HuH-7 (cell line): ENCODE measurements at places on chromosomes 4 and X.
A peak's percentile ranks its signal among the peaks of the same experiment; 100 is the strongest.

GRCh38 chrX:112865464-112866025, 24.9 kb upstream of the AMOT start:
- DNase-seq = peak; percentile 13

- no peak for DNase-seq
Measured at GRCh38 chr4:3721627-3722026, 44.6 kb upstream of the ADRA2C start.

GRCh38 chr4:16706251-16706650, 192.2 kb downstream of the LDB2 start:
- no peak for DNase-seq

- DNase-seq = no peak
Measured at GRCh38 chr4:70994069-70994366, 569 bp downstream of the DCK start.

DNA sequence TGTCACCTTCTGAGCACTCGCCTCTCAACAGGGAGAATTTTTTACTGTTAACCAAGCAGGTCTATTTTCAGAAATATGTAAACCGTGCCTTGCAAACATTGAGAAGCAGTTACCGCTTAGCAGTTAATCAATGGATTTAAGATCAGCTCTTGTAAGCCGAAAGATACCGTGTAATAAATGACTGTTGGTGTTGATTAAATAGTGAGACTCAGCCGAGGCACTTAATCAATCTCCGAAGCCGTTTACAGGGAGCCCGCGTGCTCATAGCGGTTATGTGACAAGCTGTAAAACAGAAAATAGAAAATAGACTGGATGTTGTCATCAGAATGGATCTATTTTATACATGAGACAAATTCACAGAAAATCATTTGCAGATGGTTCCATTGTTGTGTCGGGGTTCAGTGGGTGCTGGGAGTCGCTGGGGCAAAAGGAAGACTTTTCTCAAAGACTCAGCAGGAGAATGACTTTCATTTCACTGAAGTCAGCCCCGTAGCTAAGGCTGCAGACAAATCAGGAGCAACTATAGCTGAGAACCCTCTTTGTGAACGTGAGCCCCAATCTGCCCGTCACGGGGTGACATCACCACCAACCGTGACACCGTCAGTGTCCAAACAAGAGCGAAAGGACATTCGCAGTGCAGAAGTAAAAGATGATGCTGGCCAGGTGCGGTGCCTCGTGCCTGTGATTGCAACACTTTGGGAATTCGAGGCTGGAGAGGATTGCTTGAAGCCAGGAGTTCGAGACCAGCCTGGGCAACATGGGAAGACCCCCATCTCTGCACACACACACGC, 275.3 kb downstream of the CRLF2 start:
- DNase-seq = no peak

DNA sequence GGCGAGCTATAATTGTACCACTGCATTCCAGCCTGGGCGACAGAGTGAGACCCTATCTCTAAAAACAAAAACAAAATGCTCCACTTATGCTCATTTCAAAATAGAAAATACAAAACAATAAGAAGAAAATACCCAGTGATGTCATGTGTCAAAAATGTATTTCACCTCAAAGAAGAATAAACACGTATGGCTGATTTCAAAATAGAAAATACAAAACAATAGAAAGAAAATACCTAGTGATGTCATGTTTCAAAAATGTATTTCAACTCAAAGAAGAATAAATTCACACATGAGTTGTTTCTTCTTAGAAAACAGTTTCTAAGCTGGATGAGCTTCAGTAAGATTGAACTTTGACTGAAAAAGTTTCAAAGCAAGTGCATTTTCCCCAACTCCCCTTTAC, 20.3 kb upstream of the PDCL2 start:
- no peak for DNase-seq

DNA sequence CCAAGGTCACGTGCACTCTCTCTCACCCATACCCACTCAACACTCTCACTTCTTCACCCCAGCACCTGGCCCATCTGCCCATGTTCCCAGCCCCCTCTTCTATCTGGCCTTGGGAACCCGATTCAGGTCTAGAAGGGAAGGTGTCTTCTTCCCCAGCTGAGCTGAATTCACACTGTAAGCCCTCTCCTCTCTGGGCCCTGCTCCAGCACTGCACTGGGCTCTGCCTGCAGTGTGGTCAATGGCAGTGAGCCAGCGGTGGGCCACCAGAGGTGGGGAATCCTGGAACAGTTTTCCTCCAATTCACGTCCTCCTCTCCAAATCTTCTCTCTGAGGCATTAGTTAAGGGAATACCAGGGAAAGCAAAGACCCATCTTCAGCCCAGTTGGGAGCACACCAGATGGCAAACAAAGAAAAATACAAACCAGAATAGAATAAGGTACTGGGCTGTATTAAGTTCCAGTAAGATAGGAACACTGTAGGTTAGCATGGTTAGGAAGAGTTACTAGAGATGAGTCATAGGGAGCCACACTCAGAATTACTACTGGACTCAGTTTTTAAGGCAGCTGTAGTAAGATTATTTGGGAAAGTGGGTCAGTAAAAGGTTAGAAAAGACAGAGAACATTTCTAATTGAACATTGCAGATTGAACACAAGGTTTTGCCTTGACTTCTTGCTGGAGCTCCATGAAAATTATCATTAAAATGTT, 5.0 kb downstream of the AWAT2 start:
- no peak for DNase-seq

DNA sequence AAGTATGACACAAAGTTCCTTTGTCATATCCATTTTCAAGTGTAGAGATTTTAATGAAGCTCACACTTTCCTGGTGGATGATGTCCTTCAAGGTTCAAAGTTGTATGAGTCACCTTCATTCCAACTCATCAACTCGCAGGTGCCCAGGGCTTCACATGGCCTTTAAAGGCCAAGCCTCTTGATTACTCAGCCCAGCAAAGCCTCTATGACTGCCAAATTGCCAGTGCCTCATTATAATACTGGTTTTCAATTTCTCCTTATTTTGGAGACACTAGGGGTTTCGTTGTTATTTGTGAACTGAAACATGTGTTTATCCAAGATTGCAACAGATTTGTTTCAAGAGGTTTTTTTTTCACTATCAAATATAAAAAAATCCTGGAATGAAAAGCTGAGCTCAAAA, 45.9 kb upstream of the PPP3CA start:
- no peak for DNase-seq

- no peak for DNase-seq
Measured at GRCh38 chrX:73577361-73577760, 14.4 kb downstream of the CHIC1 start.

DNA sequence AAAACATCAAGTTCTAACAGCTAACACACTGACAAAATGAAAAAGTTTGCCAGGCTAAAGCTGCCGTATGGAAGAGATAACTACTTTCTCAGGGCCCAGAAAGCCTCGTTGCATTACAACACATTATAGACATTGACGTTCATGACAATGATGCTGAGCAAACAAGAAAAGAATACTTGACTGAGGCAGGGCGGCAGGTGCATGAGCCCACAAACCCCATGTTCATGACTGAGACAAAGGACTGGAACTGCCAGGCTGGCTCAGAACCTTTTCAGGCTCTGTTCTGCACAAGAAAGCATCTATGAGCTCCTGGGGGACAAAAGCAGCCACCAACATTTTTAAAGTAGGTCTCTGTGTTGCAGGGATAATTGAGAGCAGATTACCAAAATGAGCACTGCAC, 13.6 kb downstream of the TLR6 start:
- DNase-seq = no peak

- DNase-seq = no peak
Measured at GRCh38 chr4:68693325-68694075, 23.0 kb upstream of the UGT2B15 start.

DNA sequence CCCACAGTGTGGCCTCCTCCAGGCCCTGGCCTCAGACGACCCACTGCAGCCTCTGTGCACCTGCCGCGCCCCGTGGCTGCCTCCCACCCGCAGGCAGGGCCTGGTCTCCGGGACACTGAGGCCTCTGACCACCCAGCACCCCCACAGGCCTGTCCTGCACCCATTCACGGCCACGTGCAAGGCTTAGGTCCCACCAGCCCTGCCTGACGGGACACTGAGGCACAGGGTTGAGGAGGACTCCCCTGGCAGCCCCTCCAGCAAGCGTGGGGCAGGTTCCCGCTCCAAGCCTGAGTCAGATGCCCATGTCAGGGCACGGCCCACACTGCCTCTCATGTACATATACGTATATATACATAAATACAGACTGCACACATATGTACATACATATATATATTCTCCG, 23.5 kb downstream of the NELFA start:
- no peak for DNase-seq

GRCh38 chr4:181478656-181479055, 764.5 kb upstream of the TENM3 start:
- DNase-seq = no peak

DNA sequence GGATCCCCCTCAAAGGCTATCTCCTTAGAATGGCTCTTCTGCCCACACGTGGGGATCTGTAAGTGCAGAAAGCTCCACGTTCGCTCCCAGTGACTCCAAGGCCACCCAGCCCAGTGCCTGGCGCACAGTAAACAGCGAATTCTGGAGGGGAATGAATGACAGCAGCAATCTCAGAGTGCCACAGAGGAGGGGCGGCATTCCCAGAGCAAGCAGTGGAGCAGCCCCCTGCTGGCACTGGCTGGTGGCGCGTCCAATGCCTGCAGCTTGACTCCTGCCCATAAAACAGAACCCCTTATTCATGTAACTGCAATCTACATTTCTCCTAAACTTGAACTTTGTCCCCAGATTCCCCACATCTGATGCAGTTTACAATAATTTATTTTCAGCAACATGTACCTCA, 6.9 kb upstream of the HELT start:
- DNase-seq = peak; percentile 31

GRCh38 chrX:149539283-149540130, 1.3 kb upstream of the EOLA1 start:
- peak; percentile 56 for DNase-seq

GRCh38 chr4:152479428-152480026, 56.4 kb downstream of the FBXW7 start:
- DNase-seq = no peak

- DNase-seq = no peak
Measured at GRCh38 chrX:71911731-71912050, 1.0 kb downstream of the NHSL2 start.

GRCh38 chr4:73067971-73068394, 1.5 kb downstream of the COX18 start:
- no peak for DNase-seq

DNA sequence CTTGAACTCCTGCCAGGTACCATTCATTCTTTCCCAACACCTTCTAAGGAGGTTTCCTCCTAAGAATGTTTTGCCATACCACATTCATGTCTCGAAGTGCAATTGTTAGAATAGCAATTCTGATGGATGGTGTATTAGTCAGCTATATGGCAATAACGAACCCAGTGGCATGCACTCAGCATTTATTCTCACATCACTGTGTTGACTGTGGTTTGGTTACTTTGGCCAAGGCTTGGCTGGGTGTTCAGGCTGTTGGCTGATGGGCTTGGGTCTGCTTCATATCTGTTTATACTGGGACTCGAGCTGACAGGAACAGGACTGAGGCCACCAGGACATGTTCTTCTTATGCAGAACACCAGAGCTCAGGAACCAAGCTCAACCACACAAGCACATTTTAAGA, 31.7 kb downstream of the PSAPL1 start:
- DNase-seq = no peak

- DNase-seq = no peak
Measured at GRCh38 chr4:145302725-145303124, 122.3 kb upstream of the OTUD4 start.
